Activated CD4-positive, alpha-beta T cell treated with anti-CD3 and anti-CD28 coated beads, Interleukin-2, amount 50 U/mL, for 4 hours (primary cell): ENCODE measurements at places on chromosomes 4 and X.

DNA sequence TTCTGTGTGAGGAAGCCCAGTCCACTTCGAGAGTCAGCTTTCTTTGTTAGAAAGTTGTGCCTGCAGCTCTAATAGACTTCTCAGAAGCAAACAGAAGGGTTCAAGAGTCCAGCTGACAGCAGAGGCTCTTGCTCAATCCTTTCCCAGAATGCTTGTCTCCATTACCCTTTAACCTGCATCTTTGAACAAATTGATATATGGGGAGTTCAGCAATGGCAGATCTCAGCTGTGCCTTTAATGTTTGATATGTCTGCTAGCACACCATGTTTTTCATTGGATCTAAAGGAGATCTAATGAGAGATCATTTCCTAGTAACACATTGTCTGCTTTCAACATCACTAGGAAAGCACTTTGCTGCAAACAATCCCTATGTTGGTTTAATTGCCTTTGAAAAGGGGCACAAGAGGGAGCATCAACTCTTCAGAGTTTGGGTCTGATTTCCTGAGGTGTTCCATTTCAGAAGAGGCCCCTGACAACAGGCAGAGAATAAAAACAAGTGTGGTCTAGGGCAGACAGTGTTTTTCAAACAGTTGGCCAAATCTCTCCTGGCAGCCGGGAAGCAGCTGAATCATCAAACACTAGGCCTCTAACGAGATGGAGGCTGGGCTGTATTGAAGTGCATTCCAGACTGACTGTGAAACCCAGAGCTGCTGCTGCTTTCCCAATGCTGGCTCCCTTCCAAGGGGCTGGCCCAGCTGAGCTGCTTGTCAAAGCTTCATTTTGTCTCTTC is 55.5 kb downstream of the LUZP4 start:
- no peak for DNase-seq

DNA sequence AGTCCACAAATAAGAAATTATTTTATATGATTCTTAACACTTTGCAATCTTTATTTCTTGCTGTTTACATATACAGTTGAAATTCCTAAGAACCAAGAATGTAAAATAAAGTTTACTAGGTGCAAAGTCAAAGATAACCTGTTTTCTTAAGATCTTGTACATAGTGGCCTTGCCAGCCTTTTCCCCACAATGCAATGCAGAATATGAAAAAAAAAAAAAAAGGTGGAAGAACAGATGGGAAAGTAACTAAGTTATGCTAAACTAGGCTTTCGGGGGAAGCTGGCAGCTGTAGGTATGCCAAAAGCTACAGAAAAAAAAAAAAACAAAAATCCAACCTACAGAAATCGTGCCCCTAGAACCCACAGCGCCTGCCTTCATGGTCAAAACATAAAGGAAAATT is 1588.4 kb downstream of the STIM2 start:
- no peak for DNase-seq

GRCh38 chrX:69207216-69207615 is 42.0 kb upstream of the PJA1 start:
- no peak for DNase-seq

DNA sequence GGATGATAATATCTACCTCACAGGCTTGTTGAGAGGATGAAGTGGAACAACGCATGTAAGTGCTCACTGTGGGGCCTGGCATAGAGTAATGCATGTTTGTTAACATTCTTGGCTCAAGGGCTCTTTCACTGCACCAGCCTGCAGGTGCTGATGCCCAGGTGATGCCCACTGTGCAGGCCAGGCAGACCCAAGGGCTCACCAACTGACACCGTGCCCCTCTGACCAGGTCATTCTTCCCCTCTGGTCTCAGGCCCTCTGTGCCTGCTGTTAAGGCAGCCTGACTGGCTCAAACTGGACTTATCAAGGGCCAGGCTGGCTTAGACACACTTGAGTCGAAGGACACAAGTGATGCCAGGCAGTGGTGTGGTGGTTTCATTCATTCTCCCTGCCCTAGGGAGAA is 90.5 kb downstream of the PJA1 start:
- DNase-seq = no peak

- no peak for DNase-seq
Measured at GRCh38 chrX:68532831-68533533, 34.1 kb downstream of the YIPF6 start.

GRCh38 chr4:145248971-145249370 is 68.6 kb upstream of the OTUD4 start:
- DNase-seq = no peak

DNA sequence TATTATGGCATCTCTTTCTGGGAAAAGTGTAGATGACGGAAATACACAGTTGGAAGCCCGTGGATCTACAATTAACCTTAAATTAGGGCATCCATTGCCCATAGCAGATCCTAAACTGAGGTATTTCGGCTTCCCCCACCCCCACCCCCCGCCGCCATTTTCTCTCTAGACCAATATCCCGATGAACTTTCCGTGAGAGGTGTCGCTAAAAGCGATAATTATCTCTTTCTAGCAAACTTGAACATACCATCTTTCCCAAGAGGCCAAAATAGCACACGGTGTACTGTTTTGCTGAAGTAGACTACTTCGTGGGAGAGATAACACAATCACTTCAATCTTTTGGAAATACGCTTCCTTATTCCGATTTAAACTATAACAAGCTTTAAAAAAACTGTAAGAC is 554 bp downstream of the KLHL15 start:
- no peak for DNase-seq

GRCh38 chr4:74624351-74625151 is 169.8 kb downstream of the BTC start:
- DNase-seq = no peak
